Spinal cord (tissue), 10 donors: ENCODE measurements at places on chromosomes 6 and 20. TPM values are rescaled to one million over a fixed set of nuclear protein-coding genes. Genes with fewer than 3 reads are reported as not detected.

The SSTR4 gene
- polyA plus RNA-seq: 0.89 TPM

The SLC18B1 gene
- polyA plus RNA-seq: 46.1 TPM

The HSPA12B gene
- polyA plus RNA-seq: 13.2 TPM

The OTOR gene
- 0.33 TPM for polyA plus RNA-seq

The ABHD16B gene
- polyA plus RNA-seq: not detected

The NT5E gene
- polyA plus RNA-seq: 18.8 TPM

The MAN1A1 gene
- 15.2 TPM for polyA plus RNA-seq

The CRYBG1 gene
- polyA plus RNA-seq: 1.6 TPM

The ZC2HC1B gene
- polyA plus RNA-seq: not detected

The HSF2 gene
- polyA plus RNA-seq: 34.0 TPM

The LKAAEAR1 gene
- 8.4 TPM for polyA plus RNA-seq

The MUC22 gene
- not detected for polyA plus RNA-seq

The HLA-DQA2 gene
- not detected for polyA plus RNA-seq

The FILIP1 gene
- polyA plus RNA-seq: 2.6 TPM

The ARFRP1 gene
- 52.0 TPM for polyA plus RNA-seq
